ENCODE measurements at places on chromosomes 3 and 15.

- DNase-seq: no peak
Measured at GRCh38 chr3:6862041-6862879, 1.3 kb downstream of the GRM7 start.

GRCh38 chr3:123088387-123088786, 21.6 kb downstream of the PDIA5 start:
- DNase-seq: no peak

- DNase-seq: no peak
Measured at GRCh38 chr15:50051811-50052419, 67.1 kb downstream of the ATP8B4 start.

DNA sequence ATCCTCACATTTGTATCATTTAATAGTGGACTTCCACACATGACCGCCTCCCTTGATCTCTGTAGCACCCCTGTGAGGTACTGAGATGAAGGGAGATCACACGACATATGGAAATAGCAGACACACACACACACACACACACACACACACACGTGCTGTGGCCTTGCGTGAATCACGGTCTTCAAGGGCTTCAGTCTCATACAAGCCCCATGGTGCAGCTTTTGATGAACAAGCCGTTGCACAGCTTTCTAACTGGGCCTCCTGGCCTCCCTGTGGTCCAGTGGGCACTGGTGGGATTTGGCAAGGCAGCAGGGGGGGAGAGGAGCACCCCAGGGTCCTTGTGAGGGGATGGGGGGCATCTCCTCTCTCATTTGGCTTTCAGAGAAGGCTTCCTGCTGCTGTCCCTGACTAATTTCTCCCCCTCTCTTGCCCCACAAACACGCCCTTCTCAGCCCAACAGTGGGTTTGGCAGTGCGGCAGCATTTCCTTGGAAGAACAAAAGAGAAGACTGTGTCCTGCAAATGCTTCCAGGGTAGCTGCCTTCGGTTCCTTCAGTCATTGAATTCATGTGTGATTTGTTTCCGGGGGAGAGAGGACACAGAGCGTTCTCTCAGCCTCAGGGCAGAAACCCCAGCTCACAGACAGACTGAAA, 98.7 kb downstream of the SMAD6 start:
- no peak for DNase-seq

- DNase-seq: no peak
Measured at GRCh38 chr3:146256851-146257486, 6.1 kb upstream of the PLSCR4 start.

DNA sequence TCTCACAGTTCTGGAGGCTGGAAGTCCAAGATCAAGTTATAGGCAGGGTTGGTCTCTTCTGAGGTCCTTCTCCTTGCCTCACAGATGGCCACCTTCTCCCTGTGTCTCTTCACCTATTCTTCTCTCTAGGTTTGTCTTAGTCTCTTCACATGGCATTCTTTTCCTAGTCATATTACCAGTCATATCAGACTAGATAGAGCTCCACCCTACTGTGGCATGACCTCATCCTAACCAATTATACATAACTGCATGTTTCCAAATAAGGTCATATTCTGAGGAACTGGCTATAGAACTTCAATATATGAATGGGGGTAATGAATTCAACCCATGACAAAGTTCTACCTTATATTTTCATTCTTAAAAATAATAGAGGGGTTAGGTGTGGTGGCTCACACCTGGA, 196.4 kb upstream of the UBE3A start:
- DNase-seq: no peak

- no peak for DNase-seq
Measured at GRCh38 chr3:111695636-111696117, 100.5 kb upstream of the ZBED2 start.

- DNase-seq: no peak
Measured at GRCh38 chr15:98583771-98584430, 64.4 kb upstream of the IGF1R start.

DNA sequence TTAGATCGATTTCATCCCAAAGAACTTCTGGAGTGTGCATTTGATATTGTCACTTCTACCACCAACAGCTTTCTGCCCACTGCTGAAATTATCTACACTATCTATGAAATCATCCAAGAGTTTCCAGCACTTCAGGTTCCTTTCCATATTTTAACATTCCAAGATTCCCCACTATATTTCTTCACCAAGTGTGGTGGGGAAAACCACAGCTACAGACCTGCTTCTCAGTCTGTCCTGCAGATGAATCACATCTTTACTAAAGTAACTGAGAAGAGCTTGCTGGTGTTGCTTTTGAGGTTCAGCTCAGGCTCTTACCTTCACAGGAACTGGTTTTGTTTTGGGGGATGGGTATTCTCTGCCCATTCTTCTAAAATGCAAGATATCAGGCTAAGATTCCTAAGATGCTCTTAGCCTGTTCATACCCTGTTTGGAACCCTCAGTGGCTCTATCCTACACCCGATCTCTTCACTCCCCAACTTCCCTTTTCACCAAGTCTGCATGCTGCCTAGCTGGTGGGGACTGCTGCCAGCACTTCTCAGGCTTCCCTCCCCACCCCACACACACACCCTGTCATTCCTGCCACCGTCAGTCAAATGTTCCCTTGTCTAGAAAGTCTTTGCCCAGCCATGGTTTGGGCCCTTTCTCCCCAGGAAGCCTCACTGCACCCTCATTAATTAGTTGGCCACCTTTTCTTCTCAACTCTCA, 30.8 kb downstream of the SRP14 start:
- no peak for DNase-seq

GRCh38 chr3:14175383-14176037, 2.9 kb downstream of the XPC start:
- DNase-seq: no peak

DNA sequence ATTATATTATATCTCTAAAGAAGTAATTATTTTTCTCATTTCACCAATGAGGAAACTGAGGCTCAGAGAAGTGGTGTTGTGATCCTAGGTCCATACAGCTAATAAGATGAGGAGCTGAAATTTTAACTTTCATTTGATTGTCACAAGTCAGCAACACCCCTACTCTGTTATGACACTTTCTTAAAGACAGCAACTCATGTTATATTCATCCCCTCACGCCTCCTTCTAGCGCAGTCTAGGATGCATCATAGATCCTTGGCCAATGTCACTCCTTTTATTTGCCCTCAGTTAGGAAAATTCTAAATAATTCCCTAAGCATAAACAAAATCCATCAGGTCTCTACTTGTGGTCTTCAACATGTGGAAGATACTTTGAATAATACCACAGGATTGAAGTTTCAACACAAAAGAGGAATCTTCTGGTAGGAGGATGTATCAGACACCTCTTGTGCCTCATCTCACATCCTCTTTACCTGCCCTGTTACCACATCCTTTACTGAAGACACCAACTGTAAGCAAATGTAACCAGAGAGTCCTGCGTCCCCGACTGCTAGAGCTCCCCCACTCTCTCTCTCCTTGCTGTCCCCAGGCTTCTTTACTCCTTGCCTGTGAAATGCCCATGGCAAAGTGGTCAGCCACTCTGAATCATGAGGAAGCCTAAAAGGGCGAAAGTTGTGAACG, 53.7 kb downstream of the TRIM42 start:
- no peak for DNase-seq

DNA sequence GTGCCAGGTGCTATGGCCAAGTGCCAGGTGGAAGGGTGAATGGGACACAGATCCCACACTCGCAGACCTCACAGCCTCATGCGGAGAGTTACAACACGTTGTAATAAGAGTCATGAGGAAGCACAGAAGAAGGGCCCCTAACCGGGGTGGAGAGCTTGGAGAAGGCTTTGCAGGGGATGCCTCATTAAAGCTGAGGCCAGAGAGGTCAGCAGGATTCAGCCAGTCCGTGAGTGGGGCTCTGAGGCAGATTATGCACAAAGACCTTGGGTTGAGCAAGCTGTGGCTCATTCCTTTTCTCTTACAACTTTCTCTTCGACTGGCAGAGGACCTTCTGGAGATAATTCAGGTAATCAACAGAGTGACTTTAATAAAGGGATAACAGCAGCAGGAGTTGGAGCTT, 65.3 kb upstream of the SNRK start:
- DNase-seq: no peak

GRCh38 chr15:79408041-79408440, 24.1 kb upstream of the MINAR1 start:
- no peak for DNase-seq

GRCh38 chr3:101216710-101217465, 103.5 kb downstream of the IMPG2 start:
- DNase-seq: no peak

- DNase-seq: no peak
Measured at GRCh38 chr3:141275511-141275910, 43.9 kb downstream of the PXYLP1 start.

DNA sequence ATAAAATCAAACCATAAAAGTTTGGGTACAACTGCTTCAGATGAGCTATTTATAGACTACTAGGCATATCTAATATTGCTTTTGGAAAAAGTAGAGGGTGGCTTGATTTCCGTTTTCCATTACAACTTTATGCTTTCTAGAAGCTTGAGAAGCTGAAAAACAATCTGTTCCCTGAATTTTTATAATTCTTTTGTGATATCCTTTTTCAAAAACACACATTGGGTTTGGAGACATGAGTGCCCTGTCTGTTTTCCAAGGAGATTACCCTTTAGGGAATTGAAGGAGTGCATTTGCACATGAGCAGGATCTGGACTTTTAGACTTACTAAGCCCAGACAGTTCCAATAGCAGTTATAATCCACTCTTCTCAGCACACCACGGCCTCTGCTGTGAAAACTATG, 49.5 kb upstream of the FILIP1L start:
- DNase-seq: no peak

DNA sequence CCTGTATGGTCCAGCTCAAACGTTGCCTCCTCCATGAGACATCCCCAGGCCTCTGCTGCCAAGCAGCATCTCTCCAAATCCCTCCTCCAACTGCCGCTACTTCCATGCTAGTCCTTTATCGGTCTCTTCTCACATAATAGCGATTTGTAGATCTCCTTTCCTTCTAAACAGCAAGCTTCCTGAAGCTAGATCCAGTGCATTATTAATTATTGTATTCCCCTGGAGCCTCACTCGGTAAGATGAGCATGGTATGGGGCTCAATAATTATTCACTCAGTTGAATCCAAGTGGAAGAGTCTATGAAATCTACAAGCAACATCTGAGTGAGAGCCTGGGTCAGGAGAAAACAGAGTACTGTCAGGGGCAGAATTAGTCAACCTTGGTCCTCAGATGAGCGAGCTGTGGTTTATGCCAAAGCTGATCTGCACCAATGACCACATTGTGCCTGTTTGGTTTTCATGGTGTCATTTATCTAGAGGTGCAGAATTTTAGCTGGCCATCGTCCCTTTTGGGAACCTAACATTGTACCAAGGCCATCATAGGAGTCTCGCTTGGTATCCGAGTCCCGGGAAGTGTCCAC, 93.8 kb upstream of the UBE2E1 start:
- no peak for DNase-seq

DNA sequence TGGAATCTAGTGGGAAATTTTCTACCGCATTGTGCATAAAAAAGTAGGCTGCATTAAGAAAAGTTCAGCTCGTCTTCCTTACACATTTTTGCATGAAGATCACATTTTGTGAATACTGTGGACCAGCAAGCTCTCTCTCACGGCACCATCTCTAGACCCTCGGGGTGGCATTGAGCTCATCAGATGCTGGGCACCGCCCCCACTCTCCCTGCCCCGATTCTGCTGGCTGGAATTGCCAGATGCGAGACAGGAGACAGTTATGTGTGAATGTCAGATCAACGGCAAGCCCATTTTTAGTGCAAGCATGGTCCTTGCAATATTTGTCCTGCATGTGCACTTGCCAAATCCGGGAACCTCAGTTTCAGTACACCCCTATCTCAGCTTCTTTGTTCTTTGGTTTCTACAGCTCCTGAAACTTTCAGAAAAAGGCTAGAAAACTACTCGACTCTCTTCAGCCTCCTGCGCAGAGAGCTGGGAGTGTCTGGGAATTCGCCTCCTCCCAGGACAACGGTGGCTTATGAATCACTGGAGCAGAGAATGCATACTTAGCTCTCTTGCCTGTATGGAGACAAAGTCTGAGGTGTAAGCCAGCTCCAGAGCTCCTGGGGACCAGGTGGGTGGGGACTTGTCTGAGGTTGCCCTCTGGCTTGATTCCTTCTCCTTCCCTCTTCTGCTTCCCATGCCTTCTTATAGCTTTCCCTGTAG, 285.2 kb upstream of the ATP10A start:
- no peak for DNase-seq

DNA sequence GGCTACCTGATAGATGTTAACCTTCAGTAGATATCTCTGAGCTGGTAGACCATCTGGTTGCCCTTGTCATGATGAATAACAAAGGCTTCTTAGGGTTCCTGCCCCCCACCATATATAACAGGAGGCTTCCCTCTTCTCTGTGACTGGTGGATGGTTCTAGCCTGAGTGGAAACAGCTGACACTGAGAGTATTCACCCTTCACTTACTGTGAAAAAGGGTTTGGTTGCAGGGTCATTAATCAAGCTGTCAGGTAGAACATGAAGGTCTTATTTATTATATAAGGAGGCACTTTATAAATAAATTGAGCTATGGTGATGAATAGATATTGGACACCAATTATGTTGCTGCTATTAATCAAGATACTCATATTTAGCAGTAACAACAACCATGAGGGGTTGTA, 58.6 kb downstream of the CACNA2D3 start:
- DNase-seq: no peak

DNA sequence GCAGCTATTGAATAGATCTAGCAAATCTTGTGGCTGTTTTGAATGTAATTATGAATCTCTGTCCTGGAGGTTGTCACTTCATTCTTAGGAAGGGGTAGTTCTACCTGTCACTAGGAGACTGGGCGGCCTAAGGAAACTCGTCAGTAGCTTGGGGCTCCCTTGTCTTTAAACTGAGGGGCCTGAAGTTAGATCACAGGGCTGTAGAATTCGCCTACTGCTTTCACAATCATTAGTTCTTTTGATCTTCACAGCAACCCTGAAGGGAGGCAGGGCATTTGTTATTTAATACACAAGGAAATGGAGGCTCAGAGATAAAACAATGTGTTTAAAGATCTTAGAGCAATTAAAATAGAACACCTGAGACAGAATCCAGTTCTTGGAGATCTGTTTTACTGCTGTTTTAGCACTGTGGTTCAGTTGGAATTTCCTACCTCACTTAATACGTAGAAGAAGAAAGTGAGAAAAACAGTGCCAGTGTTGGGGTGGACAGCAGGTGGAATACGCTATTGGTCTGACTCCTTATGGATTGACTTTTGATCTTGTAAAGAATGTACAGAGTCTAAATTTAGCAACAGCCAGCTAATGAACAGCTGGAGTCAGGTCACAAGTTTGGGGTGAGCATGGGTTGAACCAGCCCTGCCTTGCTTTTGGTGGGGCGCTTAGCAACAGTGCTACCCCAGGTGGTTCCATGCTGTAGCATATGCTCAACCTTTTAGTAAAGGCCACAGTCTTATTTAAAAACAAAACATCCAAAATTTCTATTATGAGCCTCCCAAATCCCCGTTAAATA, 71.4 kb upstream of the BHLHE40 start:
- no peak for DNase-seq
